ENCODE measurements at places on chromosomes 12 and 14.

DNA sequence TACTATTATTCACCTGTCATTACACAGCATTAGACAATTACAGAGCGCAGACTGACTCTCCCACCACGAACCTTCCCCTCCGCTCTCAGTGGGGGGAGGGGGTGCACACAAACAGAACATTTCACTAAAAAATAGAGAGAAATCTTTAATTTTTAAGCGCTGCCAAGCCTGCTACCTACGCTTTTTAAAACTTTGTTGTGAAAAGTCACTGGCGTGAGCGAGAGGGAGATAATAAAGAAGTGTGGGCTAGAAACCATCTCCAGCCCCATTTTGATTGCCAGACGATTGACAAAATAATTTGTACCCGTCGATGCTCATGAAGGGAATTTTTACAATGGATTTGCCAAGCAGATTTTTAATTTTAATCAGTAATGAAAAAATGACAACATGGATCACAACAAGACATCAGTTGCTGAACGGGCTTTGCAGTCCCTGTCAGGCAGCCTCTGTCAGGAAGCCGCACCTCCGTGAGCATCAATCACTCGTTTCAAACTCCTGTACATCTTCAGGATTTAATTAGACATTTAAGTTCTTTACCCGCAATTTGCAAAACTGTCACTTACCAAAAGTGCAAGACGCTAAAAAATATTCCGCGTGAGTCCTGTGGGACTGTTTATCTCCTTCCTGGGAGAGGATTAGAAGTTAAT, 209.1 kb downstream of the BCL11B start:
- no peak for DNase-seq

DNA sequence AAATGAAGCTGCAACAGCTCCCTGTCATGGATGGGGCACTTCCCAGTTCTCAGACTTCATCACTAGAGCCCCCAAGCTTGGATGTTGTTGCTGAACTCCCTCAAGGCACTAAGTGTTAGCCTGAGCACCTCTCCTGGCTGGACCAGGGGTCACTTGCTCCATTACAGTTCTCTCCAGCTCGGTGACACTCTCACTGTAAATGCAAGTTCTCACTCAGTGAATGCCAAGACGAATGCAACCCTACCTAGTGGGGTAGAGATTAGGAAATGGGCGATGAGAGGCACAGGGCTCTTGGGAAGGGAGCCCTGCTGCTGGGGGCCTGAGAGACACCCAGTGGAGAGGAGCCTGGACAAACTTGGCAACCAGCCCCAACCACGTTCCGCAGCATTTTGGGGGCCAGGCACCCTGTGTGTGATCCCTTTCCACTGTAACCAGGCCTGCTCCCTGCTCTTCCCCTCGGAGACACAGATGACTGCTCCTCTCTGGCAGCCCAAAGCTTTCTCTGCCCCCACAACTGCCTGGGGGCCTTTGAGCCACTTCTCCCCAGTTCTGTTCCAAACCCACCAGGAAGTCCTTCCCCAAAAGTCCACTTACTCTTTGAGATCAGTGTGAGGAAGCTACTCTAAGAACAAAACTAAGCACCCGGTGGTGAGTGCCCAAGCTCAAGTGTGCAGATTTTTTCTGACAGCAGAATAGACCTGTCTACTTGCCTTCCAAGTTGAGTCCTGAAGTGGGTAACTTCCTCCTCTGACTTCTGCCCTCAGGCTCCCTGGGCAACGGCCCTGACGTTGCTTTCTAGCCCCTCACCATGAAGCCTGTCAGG, 8.0 kb upstream of the SELPLG start:
- DNase-seq: no peak

- peak; percentile 63 for DNase-seq
Measured at GRCh38 chr14:99982537-99983250, 82.5 kb upstream of the EVL start.

- DNase-seq: no peak
Measured at GRCh38 chr14:94679937-94680861, 68.0 kb downstream of the SERPINA3 start.

DNA sequence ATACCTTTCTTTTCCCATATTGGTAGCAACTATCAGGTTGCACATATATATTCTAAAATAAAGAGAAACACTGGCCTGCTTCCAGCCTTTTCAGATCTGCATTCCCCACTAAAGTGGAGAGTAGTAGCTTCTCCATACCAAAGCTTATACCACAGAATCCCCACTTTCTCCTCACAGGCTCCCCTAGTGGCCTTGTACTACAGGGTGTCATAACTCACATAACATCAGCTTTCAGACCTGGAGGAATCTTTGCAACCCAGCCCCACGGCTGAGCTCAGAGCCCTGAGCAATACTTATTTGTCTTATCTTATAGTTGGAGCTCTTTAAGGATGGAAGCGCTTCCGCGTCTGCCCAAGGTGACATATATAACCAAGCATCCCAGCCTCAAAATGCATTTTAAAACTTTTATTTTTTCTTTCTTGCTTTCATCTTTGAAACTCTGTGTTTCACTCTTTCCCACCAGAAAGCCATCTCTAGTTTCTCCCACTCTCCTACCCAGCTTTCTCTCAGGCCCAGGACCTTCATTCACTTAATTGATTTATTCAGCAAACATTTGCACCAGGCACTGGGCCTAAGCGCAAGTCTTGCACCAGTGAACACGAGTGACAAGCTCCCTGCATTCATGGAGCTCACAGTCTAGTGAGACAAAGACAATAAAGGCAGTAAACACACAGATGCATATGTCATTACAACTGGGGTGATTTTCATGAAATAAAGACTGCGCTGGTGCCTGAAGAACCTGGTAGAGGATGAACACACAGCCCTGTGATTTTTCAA, 254.7 kb downstream of the IPO8 start:
- no peak for DNase-seq

GRCh38 chr12:4960547-4960946, 50.8 kb downstream of the KCNA1 start:
- no peak for DNase-seq

DNA sequence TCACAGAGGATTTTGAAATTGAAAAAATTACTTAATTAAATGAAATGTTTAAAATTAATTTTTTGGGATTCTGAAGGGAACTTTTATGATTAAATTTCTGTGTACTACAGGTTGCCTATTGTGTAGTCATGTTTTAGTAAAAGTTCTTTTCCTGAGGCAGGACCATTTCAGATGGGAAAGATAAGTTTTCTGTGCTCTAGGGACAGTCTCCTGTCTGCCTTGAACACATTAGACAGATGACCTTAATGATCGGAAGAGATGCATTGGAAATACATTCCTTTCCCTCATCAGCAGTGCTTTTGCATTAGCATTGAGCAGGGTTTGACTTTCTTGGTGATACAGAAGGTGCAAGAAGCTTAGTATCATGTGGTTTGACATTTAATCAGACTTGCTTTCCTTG, 28.1 kb downstream of the CRADD start:
- no peak for DNase-seq

- DNase-seq: no peak
Measured at GRCh38 chr12:47206450-47207339, 126.9 kb upstream of the AMIGO2 start.

- DNase-seq: peak; percentile 17
Measured at GRCh38 chr14:106622200-106622745, 1095.9 kb downstream of the TMEM121 start.

DNA sequence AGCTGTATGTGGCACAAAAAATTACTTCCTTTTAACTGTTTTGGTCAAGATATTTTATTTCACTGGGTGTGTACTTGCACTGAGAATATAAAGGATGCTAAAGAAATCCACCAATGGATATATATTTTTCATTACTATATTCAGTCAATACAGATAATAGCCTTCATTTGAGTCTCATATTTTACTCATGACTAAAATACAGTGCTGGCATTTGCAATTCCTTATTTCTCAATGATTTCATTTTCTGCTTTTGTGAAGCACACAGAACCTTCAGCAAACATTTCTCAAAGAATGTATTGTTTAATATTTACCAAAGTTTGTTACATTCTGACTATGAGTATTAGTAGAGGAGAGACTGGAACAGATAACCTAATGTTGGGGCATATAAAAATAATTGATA, 93.2 kb upstream of the SOX5 start:
- no peak for DNase-seq

DNA sequence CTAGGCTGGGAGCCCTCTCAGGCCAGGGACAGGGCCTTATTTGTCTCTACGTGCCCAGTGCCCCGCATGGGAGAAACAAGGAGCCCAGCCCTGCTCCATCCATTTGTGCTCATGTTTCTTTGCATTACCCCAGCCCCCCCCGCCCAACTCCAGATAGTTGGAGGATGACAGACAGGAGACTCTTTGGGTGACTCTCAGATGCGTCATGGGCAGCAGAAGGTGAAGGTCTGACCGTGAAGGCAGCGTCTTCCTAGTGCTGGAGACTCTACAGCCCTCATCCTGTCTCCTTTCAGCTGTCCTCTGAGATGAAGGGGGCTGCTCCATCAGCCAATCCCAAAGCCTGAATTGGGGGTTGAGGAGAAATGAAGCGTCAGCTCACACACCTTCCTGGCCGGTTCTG, 283 bp upstream of the PSMB11 start:
- no peak for DNase-seq

GRCh38 chr12:127174881-127175280, 1092.1 kb upstream of the TMEM132C start:
- DNase-seq: no peak

GRCh38 chr14:85316701-85317410, 213.1 kb upstream of the FLRT2 start:
- DNase-seq: no peak

DNA sequence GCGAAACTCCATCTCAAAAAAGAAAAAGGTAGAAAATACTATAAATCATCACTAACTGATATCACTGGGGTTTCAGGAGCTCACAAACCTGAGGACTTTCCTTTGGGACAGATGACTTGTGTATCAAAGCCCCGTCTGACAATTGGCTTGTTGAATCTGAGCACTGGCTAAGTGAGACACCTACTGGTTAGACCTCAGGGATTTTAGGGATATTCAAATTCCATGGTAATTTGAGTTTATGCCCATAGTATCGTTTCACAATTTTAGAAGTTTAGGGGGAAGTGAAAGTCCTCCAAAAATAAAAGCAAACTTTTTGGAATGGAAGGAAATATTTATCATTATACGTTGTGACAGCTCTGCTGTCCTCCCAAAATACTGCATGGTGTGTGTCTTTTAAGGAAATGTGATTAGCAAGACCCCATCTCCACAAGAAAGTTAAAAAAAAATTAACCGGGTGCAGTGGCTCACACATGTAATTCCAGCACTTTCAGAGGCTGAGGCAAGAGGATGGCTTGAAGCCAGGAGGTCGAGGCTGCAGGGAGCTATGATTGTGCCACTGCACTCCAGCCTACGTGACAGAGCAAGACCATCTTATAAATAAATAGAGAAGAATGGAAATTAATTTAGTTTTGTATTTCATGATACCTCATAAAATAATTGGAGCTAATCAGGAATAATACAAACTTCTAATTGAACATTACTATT, 49.2 kb downstream of the FBXL14 start:
- DNase-seq: no peak

DNA sequence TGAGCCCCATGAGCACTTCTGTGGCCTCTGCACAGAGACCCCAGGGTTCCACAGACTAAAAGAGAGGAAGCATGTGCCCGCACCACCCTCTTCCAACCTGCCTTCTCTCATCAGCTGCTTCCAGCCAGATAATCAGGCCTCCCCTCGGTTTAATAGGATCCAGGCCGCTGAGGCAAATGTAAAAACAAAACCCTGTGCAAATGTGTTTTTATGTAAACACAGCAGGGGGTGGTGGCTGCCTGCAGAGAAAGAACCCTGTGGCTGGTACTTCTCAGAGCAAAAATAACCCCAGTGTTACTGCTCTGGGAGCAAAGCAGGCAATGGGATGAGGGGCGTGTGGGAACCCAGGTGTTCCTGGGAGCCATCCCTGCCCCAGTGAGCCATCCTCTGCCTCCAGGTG, 46.2 kb downstream of the WSCD2 start:
- DNase-seq: no peak

- DNase-seq: no peak
Measured at GRCh38 chr12:76785407-76785806, 21.5 kb downstream of the ZDHHC17 start.

GRCh38 chr14:104871656-104872468, 6.8 kb downstream of the CEP170B start:
- no peak for DNase-seq

- DNase-seq: peak; percentile 40
Measured at GRCh38 chr12:89345830-89346740, 6.2 kb downstream of the DUSP6 start.

DNA sequence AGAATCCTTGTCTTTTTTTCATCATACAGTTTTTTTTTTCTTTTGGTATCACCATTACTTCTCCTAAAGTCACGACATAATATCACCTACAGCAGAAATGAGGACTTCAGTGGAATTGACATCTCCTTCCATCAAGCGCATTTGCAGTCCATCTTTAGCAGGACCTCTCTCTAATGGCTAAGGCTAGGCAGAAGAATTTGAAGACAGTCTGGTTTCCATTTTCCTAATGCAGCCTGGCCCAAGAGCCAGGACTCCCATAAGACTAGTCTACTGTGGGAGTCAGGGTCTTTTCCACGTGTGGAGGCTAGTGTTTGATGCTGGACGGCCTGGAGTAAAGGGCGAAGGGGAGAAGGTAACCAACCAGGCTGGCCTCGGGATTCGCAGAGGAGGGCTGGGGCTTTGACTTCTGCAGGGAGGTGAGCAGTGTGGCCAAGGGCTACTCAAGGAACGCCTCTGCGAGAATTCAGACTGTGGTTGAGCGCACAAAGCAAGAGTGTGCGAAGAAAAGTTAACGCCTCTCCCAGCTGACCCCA, 769 bp upstream of the ZNF740 start:
- no peak for DNase-seq

GRCh38 chr12:99370421-99371138, 277.0 kb upstream of the GARIN6 start:
- no peak for DNase-seq

DNA sequence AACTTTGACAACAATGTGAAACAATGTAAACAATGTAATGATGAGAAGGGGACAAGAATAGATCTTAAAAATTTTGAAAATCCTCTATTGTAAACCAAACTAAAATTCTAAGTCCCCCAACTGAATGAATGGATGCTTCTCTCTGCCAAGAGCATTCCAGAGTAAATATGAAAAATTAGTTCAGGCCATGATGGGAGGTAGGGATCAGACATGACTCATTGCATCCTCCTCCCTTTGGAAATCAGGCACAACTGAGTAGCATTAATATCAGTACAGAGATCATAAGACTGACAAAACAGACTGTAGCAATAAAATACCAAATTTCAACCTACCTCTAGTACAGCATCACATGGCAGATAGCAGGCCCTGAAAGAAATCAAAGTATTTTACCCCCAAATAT, 559.9 kb downstream of the C12orf50 start:
- DNase-seq: no peak

- DNase-seq: no peak
Measured at GRCh38 chr14:64736271-64737169, 32.3 kb downstream of the PLEKHG3 start.

DNA sequence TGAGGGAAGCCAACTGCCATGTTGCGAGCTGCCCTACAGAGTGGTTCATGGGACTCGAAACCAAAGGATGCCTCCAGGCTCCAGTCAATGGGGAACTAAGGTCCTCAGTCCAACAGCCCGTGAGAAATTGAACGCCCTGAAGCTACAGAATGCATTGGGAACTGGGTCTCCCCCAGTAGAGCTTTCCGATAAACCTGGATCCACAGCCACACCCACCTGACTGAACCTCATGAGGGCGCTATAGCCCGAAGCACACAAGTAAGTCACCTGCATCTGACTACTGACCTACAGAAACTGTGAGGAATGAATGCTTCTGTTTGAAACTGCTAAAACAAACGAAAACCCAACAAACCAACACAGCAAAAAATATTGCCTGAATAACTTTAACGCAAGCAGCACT, 1297.7 kb downstream of the AACS start:
- no peak for DNase-seq
